ENCODE measurements at places on chromosomes 1 and 21.

DNA sequence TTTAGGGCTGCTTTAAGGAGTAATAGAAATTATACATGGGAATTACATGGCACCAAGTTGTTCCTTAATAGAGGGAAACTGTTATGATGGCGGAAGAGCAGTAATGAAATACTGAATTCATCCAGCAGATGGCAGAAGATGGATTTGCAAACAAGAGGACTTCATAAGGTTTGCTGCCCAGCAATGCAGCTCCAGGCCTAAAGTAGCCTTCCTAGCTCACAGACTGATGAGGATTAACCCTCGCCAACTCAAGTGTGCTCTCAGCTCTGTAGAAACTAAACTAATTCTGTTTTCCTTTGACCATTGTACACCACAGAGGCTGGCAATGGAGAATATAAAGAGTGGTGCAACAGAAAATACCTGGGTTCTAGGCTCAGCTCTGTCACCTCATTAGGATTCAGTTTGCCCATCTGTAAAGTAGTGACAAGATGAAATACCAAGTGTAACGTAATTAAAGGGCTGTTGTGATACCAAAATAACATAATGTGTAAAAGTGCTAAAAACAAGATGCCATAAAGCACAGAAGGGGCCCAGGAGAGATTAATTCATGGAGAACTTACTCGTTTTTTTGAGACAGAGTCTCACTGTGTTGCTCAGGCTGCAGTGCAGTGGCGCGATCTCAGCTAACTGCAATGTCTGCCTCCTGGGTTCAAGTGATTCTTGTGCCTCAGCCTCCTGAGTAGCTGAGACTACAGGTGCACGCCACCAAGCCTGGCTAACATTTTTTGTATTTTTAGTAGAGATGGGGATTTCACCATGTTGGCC is 102.4 kb upstream of the SERBP1 start:
- no peak for DNase-seq

DNA sequence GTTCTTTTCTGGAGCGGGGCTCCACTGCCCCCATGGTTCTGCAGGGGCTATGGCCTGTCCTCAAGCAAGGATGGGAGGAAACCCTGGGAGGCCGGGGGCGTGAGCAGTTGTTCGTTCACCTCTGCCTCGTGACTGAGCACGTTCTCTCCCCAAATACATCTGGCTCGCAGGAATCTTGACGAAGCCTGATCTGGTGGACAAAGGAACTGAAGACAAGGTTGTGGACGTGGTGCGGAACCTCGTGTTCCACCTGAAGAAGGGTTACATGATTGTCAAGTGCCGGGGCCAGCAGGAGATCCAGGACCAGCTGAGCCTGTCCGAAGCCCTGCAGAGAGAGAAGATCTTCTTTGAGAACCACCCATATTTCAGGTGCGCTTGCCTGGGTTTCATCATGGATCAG is 15.5 kb downstream of the MX1 start:
- DNase-seq: no peak

- no peak for DNase-seq
Observed at GRCh38 chr1:81797701-81798100, 3.0 kb upstream of the ADGRL2 start.

- DNase-seq: no peak
Observed at GRCh38 chr1:41540886-41541591, 56.6 kb upstream of the EDN2 start.

DNA sequence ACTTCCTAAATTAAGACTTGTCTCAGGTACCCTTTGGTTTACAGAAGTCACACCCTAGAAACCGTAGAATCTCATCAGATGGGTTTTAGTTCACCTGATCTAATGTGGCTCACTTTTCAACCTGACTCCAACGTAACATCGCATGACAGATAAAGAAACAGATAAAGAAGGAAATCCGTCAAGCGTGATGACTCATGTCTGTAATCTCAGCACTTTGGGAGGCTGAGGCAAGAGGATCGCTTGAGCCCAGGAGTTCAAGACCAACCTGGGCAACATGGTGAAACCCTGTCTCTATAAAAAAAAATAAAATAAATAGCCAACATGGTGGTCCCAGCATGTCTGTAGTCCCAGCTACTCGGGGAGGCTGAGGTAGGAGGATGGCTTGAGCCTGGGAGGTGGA is 97.3 kb downstream of the SPSB1 start:
- no peak for DNase-seq
